Fibroblast of mammary gland (primary cell): ENCODE measurements at places on chromosomes 7 and 10.

- no peak for DNase-seq
These were observed 37.4 kb downstream of the VCL start for GRCh38 chr10:74035303-74035702.

DNA sequence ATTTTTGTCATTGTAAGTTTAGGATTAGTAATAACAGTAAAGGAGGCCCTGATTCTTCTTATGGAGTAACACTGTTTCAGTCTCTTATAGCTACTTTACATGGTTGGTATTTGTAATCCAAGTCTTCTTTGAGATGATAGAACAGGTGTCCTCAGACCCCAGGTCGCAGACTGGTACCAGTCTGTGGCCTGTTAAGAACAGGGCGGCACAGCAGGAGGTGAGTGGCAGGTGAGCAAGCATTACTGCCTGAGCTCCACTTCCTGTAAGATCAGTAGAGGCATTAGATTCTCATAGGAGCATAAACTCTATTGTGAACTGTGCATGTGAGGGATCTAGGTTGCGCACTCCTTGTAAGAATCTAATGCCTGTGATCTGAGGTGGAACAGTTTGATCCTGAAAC, 77.3 kb downstream of the STK31 start:
- DNase-seq, result no peak

GRCh38 chr10:2202401-2202800, 465.1 kb upstream of the ADARB2 start:
- DNase-seq, result no peak

GRCh38 chr7:50431722-50432305, 18.3 kb downstream of the FIGNL1 start:
- DNase-seq, result no peak

GRCh38 chr7:87173471-87173870, 21.2 kb downstream of the DMTF1 start:
- no peak for DNase-seq

DNA sequence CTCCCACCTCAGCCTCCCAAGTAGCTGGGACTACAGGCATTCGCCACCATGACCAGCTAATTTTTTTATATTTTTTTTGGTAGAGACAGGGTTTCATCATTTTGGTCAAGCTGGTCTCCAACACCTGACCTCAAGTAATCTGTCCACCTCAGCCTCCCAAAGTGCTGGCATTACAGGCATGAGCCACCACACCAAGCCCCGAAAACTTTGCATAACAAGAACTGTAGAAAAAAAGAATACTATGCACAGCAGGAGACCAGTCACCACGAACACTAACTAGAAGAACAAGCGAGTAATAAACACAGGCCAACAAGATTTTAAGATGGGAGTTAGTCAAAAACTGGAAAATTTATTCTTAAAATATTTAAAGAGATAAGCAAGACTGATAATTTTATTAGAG, 447.0 kb downstream of the ETV1 start:
- DNase-seq, result no peak

- no peak for DNase-seq
These were observed 226.6 kb downstream of the RELN start for GRCh38 chr7:103762877-103763276.

DNA sequence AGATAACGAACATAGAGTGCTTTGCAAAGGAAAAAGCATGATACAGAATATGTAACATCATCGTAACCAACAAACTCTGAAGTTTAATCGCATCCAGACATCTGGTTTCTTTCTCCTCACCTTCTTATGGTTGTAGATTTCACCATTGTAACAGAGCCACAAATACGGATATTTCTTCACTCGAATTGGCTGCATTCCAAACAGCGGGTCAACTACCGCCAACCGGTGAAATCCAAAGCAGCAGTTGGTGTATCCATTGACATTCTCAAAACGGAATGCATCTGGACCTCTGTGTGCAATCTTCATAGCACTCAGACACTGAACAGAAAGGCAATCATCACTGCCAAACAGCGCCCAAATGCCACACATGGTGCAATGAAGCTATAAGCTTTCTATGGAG, 3.4 kb downstream of the ASNS start:
- peak; percentile 31 for DNase-seq

GRCh38 chr7:38656968-38657367, 25.8 kb upstream of the AMPH start:
- peak; percentile 58 for DNase-seq

GRCh38 chr7:27992755-27993493, 187.7 kb downstream of the JAZF1 start:
- no peak for DNase-seq

GRCh38 chr7:39399986-39400385, 166.2 kb upstream of the YAE1 start:
- no peak for DNase-seq

GRCh38 chr7:116316838-116317628, 106.7 kb downstream of the TES start:
- peak; percentile 100 for DNase-seq

GRCh38 chr7:7765422-7765821, 47.0 kb upstream of the RPA3 start:
- DNase-seq, result no peak

DNA sequence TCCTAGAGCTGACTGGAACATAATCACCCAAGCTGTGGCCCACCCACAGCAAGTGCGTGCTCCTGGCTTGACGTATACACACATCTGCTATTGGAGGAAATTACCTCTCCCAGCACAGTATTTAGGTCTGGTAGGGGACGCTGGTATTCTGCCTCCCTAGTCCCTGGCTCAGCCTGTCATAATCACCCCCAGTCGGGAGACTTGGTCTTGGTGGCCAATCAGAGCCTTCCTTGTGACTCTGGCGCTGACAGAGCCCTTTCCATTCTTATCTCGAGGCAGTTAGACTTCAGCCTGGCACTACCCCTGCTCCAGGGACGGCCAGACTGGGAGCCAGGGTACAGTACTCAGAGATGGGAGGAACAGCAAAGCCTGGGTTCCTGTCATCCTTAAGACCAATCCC, 14.3 kb upstream of the PRKAG2 start:
- DNase-seq, result no peak
